ENCODE measurements at places on chromosomes 1 and 21.

GRCh38 chr21:16837721-16838120, 675.1 kb upstream of the CXADR start:
- no peak for DNase-seq

- DNase-seq, result no peak
Measured at GRCh38 chr1:49318218-49318617, 541.5 kb upstream of the BEND5 start.

GRCh38 chr1:88741413-88741812, 57.3 kb downstream of the PKN2 start:
- no peak for DNase-seq

DNA sequence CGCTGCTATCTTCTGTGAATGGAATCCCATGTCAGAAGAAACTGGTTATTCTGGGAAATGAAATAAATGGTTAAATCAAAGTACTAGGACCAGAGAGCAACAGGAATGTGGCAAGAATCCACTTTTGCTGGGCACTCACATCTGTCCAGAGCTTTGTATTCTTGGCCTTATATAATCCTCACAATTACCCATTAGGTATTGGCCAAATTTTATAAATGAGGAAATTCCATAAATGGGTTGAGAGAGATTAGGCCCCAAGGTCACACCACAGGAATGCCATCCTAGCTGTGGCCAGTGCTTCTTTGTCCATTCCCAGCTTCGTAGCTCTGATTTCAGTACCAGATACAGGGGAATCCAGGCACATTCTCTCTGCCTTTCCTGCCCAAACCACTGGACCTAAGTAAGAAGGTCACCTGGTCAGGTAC, 76.1 kb upstream of the HOOK1 start:
- DNase-seq, result no peak

DNA sequence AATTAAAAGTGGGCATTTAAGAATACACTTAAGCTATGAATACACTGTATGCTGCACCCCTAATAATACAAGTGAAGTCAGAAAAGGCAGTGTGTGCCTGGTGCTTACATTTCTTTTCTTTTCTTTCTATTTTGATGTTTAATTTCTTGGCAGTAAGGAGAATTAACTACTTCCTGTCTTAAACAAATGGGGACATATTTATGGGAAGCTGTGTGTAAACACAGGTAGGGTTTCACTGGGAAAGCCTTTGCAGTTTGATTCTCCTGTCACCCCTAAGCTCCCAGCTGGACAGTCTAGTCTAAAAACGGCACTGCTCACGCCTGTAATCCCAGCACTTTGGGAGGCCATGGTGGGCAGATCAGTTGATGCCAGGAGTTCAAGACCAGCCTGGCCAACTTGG, 146.0 kb downstream of the MIS18A start:
- no peak for DNase-seq

DNA sequence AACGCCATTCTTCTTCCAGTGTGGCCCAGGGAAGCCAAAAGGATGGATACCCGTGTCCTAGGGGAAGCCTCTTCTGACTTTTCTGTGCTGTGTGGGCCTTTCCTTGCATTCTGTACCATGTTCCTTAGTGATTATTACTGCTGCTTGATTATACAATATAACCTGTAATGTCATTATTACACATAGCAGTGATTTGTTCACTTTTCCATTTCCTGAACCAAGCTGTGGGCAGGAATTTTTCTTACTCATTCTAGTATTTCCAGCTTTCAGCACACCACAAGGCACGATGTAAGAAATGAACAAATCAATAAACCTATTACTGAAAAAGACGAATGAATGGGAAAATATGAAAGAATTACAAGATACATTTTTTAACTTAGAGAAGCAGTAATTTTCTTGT, 8.4 kb upstream of the USP33 start:
- no peak for DNase-seq

GRCh38 chr1:58713841-58714240, 14.0 kb upstream of the MYSM1 start:
- DNase-seq, result no peak

- DNase-seq, result no peak
Measured at GRCh38 chr1:242440757-242441156, 83.7 kb downstream of the PLD5 start.

DNA sequence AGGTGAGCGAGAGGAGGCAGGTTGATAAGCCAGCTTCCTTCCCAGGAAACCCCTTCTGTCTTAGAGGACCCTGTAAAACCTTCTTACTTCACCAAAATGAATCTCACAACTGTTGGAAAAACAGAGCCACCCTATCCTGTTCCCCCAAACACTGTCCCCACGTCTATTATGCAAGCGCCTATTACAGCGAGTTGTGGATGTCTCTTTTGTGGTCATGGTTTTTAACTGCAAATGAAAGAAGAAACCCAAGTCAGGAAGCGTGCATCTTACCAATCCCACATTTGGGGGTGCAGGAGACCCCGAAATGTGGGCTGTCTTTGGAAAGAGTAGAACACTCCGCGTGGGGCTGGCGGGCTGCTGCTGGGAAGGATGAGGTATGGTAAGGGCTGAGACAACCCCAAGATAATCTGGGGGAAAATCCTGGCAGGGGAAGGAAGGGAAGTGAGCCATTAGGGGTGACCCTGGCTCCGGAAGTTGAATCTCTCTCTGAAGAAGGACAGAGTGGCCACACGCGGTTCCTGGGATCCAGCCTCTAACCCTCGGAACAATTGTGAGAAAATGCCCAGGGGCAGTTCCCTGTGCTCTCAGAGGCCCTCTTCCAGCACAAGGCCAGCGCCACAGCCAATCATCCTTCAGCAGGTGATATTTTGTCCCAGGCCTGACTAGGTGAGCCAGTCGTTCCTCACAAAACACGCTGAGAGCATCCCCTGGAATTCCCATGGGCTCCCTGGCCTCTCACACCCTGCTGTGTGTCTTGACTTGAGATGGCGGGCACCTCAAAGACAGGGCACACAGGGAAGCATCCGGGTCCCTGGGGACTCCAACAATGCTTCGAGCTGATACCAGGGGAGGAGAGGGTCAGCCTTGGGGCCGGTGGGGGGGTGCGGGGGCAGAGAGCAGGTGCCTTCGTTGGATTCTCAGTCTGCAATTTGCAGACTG, 168.5 kb upstream of the IRF2BP2 start:
- no peak for DNase-seq

- no peak for DNase-seq
Measured at GRCh38 chr1:152244576-152245273, 20.7 kb upstream of the HRNR start.

All from immature natural killer cell (primary cell).